Activated CD4-positive, alpha-beta memory T cell treated with anti-CD3 and anti-CD28 coated beads, Interleukin-2, amount 10 ng/mL, durations not matched to agents 7 days and 5 days (primary cell): ENCODE measurements at places on chromosomes 13 and 19.

GRCh38 chr19:12527034-12527836 is 24.0 kb downstream of the ZNF564 start:
- DNase-seq = no peak

DNA sequence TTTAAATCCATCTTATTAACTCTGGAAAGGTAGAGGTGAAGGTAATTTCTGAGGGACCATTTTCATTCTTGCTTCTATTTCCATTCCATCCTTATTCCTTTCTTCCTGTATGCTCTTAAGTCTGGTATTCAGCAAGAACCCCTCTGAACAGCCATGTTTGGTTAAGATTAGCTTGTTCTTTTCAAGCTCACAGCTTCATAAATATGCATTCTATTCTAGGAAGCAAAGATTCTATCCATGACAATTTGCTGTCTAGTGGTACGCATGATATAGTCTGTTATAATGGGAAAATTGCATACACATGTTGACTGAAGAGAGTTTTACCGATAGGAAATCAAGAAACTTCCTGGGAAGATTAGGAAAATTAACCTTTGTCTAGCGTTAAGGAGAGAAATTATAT is 218.7 kb downstream of the HS6ST3 start:
- DNase-seq = no peak

DNA sequence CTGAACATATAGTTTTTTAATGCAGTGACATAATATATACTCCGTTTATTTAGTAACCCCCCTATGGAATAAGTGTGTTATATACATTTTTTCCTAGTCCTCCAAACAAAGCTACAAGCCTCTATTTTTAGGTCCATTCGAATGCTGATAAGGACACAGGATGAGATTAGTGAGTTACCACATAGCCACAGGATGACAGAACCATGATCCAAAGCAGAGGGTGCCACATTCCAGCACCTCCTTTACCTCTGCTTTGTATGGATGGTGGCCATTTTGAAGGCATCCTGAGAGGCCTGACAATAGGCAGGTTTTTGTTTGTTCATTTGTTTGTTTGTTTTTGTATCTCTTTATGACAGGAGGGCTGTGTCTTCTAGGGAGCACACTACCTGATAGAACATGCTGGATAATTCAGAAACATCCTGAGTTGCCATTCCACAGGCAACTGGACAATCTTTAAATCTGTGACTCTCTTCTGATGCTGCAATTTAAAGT is 186.3 kb downstream of the MTUS2 start:
- DNase-seq = no peak

DNA sequence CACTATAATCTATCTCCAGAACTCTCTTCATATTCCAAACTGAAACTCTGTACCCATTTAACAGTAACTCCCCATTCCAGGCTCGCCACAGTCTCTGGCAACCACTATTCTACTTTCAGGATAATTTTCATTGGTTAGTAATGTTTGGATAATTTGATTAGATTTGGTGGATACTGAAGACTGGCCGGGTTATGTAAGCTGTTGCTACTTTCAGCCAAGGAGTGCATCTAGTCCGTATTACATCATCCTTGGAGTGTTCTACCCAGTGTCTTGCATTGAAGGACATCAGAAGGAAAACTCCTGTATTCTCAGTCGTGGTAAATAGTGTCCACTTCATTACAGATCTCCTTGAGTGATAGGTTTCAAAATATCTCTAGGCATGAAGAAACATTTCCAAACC is 60.5 kb downstream of the PCCA start:
- no peak for DNase-seq

DNA sequence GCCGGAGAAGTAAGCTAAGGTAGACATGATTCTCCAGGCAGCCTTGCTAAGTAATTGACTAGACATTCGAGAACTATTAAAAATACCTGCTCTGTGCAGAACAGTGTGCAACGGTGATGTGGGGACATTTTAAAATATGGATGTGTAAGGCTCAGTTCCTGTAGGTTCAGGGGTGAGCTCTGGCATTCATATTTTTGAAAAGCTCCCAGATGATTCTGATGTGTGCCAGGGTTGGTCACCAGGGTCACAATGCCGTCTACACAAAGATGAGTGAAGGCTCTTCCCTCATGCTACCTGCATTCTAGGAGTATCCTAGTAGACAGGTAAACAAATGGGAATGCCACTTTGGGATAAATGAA is 702 bp upstream of the EPSTI1 start:
- DNase-seq = peak; percentile 33

GRCh38 chr13:100673713-100674571 is 653 bp downstream of the TMTC4 start:
- peak; percentile 59 for DNase-seq

DNA sequence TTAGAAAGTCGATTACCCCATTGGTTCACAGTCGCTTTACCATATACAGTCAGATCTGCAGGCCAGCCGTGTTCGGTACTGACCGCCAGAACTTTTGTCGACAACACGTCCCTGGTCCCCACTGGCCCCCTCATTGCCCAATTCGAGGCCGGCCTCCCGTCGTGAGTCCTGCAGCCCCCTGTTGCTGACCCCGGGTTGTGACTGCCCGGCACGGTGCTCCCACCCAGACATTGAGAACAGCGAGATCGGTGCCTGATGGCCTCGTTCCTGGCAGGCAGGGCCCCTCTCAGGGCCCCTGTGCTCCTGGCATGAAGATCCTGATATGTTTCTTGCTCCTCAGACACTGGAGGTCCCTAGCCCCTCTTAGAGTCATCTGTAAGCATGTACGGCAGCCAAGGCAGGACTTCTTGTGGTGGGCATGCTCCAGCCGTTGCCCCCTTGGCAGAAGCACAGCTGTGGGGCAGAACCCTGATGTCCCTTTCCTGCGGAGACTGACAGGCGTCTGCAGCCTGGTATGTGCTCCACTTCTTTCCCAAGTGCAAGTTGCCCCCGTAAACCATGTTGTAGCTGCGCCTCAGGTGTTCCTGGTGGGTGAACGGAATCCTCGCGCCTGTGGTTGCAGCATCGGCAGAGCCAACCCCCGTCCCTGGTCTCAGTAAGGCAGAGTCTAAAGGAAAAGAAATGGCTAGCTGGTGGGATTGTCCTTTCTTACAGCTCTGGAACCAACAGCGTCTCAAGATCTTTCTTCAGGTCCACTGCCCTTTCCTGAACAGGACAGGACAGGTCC is 123.2 kb upstream of the SPACA7 start:
- DNase-seq = no peak

DNA sequence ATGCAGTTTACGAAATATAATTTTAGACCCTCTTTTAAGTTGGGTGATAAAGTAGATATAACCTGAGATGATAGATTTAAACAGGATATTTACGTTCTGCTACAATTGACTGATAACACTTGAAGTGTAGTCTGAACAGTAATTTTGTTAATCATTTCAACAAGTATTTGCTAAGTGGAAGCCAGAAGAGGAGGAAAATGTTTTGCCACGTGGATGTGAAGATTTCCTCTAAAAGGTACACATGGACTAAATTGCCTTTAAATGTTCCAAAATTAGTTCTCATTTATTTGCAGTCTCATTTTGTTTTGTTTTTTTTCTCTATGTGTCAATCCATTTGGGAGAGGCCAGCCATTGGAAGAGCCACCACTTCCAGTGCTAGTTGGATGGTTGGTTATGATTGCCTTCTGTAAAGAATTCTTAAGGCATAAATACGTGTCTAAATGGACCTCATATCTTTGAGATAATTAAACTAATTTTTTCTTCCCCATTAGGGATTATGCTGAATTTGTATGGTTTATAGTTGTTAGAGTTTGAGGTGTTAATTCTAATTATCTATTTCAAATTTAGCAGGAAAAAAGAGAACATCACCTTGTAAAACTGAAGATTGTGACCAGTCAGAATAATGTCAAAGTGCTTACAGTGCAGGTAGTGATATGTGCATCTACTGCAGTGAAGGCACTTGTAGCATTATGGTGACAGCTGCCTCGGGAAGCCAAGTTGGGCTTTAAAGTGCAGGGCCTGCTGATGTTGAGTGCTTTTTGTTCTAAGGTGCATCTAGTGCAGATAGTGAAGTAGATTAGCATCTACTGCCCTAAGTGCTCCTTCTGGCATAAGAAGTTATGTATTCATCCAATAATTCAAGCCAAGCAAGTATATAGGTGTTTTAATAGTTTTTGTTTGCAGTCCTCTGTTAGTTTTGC is 2.8 kb downstream of the MIR17HG start:
- no peak for DNase-seq

- no peak for DNase-seq
These were observed 1.2 kb upstream of the SLC27A1 start for GRCh38 chr19:17469092-17469480.

DNA sequence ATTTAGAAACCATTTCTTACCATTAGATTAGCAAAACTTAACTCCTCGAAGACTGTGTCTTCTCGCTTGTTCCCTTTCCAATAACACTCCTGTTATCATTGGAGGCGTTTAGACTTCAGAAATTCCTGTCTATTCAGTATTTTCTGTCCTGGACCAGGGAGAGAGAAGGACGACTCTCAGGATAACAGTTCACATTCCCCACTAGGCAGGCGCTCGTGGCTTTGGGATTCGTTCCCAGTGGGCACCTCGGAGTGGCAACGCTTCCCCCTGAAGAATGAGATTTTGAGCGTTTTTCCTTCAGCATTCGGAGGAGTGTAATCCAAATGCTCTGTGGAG is 429 bp upstream of the ZNF225 start:
- DNase-seq = no peak

- DNase-seq = no peak
These were observed 20.4 kb downstream of the MYCBP2 start for GRCh38 chr13:77306458-77306857.

DNA sequence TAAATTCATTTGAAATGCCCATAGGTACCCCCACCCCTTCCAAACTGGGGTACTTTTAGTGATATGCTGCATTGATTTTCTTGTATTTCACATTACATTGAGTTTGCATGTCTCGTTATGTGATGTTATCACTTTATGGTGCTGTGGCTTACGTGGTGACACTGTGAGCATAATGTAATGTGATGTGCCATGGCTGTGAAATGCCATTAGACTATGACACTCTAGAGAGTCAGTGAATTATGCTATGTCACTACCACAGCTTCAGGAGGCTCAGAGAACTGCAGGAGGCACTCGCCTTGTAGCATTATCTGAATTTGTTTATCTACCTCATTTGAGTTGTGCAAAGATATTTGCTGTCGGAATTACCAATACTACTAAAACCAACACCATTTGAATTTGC is 590.1 kb upstream of the SLC10A2 start:
- no peak for DNase-seq

DNA sequence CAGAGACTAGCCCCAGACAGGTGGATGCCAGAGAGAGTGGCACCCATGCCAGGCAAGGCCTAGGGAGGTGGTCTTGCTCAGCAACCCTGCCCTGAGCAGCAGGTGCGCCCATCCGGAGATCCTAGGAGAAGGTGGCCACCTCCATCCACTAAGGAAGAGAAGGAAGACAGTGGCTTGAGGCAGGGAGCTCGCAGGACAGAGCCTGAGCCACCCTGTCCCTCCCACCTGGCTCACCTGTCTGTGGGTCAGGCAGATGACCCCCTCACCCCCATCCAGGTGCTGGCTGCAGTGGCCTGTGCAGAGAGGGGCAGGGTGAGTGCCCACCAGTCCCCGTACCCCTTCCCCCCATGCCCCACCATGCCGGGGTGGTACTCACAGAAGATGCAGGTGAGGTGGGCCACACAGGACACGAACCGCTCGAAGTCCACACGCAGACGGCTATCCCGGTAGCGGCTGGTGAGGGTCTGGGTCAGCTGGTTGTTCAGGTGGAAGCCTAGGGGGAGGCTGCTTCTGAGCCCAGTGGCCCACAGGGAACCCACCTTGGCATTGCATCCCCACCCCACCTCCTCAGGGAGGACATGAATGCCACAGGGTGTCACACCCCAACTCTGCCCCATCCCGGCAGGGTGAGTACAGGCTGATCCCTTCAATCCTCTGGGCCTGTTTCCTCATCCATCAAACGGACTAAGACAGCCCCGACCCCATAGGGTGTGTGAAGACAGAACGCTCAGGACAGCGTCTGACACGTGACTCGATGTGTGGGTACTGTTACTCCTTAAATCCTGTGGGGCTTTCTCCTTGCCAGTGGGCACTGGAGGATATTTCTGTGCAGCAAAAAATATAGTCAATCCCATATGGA is 13.3 kb downstream of the CAPN12 start:
- DNase-seq = no peak

- no peak for DNase-seq
These were observed 792.0 kb downstream of the UQCRFS1 start for GRCh38 chr19:28420811-28421550.

DNA sequence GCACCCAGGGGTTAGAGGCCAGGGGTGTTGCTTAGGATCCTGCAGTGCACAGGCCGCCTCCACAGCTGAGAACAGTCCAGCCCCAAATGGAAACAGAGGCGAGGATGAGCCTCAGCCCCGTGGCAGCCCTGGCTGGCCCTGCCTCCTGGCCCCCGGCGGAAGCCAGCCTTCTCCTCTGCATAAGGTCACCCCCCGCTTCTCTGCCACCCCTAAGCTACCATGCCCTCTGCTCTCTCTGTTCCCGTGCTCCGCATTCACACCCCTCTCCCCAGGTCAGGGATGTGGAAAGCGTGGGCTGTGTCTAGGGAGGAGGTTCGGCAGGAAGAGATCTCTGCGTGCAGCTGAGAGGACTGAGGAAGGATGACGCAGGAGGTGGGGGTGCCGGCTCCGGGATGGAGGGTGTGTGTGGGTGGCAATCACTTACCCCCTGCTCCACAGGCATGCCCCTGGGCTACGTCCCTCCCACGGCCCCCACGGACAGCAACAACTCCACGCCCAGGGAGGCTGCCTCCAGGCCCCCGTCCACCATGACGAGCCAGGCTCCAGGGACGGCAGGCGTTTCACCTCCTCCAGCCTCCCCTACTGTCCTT is 6.0 kb downstream of the SSC5D start:
- DNase-seq = no peak

GRCh38 chr19:48986211-48986610 is 6.9 kb downstream of the GYS1 start:
- no peak for DNase-seq

- peak; percentile 51 for DNase-seq
These were observed 7.9 kb upstream of the PDE4A start for GRCh38 chr19:10412257-10412977.

- no peak for DNase-seq
These were observed 4.6 kb downstream of the DAPK3 start for GRCh38 chr19:3966051-3967017.

DNA sequence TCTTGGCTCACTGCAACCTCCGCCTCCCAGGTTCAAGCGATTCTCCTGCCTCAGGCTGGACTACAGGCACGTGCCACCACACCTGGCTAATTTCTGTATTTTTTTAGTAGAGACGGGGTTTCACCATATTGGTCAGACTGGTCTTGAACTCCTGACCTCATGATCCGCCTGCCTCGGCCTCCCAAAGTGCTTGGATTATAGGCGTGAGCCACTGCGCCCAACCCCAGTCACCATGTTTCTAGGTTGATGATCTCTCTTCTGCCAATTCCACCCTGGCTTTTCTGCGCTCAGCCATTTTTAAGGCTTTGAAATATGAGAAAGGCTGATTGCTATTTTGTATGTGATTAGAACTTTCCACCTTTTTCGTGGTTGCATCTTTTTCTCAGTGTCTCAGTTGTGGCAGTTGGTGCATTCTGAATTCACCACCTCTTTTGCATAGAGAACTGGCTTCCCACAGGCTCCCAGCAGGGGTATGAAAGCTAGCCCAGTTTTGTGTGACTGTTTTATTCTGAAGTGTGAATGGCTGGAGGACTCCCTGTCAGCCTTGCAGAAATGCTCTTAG is 15.5 kb downstream of the CEACAM1 start:
- DNase-seq = no peak
